H1 (cell line): ENCODE measurements at places on chromosomes 1 and 21. TPM values are rescaled to one million over a fixed set of nuclear protein-coding genes. Genes with fewer than 3 reads are reported as not detected.

DNA sequence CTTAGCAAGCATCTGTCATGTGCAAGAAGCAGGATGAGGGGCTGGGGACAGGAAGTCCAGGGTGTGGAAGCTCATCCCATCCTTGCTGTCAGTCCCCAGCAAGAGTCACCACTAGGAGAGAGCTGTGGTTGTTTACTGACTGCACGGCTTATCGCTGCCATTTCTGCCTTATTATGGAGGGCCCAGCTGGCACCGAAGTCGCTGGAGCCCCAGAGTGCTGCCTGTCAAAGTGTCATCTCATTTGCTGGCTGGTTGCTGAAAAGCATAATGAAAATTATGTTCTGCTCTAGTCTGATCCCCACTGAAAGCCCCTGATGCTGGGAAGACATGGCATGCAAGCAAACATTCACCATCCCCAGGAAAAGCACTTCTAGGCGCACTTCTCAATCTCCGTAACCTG, 642.7 kb downstream of the NPHP4 start:
- no peak overlapping the region for H3K4me3 ChIP-seq
- H3K27me3 ChIP-seq = 0 out of 2 replicates have a peak, but pooled peaks cover 3% of the 10 kb centered on the region
- no peaks in the 10 kb centered on the region for H3K4me1 ChIP-seq
- no peak for DNase-seq
- H3K36me3 ChIP-seq = no peaks in the 10 kb centered on the region

- H3K36me3 ChIP-seq = no peaks in the 10 kb centered on the region
- H3K27ac ChIP-seq = no peak overlapping the region
- no peaks in the 10 kb centered on the region for H3K4me1 ChIP-seq
Measured at GRCh38 chr1:9302745-9303524, 10.2 kb downstream of the SPSB1 start.

DNA sequence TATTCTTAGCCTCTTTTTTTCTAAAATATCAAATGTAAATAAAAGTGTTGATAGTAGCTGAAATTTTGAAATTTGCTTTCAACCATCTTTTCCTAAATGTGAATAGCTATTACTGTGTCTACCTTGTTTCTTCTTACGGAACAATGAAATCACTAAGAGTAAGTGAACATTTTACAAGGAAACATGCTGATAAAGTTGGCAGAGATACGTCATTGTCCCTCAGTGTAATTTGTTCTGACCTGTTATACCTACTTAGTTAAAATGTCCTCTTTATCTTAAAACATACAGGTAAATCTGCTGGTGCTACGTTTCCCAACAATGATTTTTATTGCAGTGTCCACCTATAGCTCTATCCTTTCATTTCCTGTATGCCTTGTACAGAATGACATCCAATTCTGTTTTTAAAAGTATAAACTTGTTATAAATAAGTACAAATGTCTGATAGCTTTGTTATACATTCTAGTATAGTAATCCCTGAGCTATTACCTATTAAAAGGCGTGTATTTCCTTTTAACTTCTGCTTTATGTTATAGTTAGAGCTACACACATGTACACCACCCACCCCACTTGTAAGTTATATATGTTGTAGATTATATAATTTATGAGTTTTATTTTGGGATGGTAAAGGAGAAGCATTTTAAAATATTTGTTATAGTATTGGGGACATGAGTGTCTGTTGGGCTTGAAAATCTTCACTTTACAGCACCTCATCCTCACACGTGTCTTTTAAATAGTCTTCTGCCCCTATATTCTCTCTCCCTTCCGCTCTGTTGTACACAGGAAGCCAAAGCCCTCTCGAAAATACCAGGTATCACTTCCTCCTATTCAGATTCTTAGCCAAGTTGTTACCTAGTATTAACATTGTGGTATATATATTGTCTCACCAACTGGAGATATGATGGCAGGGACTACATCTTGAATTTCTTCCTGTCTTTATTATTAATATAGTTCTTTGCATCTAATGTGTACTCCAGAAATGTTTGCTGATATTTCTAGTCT, 25.2 kb downstream of the LAMC1 start:
- no peak overlapping the region for H3K4me3 ChIP-seq
- no peaks in the 10 kb centered on the region for H3K27me3 ChIP-seq
- DNase-seq = no peak
- H3K27ac ChIP-seq = no peak overlapping the region
- H3K36me3 ChIP-seq = no peaks in the 10 kb centered on the region

ITLN2 gene
- 4.7 and 5.6 TPM in 2 replicates for total RNA-seq

SLAMF9 gene
- not detected in 2 replicates for total RNA-seq

DNA sequence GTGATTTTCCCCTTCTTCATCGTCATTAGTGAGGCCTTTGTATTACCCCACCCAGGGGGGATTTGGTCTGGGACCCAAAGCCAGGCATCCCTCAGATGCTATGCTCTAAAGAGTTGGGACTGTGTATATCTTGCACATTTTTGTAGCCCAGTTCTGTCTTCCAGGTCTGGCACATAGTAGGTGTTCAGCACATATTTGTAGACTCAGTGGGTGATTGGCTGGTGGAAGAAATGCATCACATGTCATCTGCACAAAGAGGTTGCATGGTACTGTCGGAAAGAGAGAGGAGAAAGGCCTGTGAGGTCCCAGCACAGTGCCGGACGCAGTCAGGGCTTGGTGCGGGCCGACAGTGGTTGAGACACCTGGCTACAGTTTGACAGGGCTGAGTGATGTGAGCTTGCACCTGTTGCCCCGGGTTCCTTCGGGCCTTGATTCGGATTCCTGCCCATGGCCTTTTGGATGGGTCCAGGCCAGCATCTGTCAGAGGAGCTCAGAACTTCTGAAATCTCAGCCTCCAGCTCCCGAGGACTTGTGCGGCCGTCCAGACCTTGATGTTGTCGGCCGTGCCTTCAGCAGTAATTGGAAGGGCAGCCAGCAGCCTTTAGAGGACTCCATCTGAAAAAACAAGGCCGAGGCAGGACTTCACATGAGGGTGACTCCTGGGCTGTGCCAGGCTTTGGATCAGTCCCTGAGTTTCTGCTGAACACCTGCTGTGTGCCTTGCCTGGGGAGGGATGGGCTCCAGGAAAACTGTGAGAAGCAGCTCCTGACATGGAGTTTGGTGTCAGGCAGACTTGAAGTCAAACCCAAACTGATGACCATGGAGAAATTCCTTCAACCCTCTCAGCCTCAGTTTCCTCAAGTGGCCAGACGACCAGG, 40.9 kb upstream of the PADI1 start:
- H3K27me3 ChIP-seq = no peaks in the 10 kb centered on the region
- H3K4me3 ChIP-seq = no peak overlapping the region
- no peak for DNase-seq

- H3K27ac ChIP-seq = no peak overlapping the region
- no peaks in the 10 kb centered on the region for H3K36me3 ChIP-seq
- DNase-seq = no peak
- no peaks in the 10 kb centered on the region for H3K27me3 ChIP-seq
Measured at GRCh38 chr1:66346057-66346795, 187.7 kb upstream of the SGIP1 start.

NUF2 gene
- 24.1 and 28.3 TPM in 2 replicates for total RNA-seq

UBE2U gene
- not detected in 2 replicates for total RNA-seq

DNA sequence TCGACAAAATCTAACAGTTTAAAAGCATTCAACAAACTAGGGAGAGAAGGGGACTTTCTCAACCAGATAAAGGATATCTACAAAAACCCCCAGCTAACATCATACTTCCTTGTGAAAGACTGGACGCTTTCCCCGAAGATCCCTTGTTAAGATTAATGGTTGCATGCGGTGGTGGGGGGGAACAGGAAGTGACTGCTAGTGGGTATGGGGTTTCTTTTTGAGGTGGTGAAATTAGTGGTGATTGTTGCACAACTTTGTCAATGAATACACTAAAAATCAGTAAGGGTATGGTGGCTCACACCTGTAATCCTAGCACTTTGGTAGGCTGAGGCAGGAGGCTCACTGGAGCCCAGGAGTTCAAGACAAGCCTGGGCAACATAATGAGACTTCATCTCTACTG, 26.9 kb upstream of the EYA3 start:
- no peak overlapping the region for H3K27ac ChIP-seq
- H3K4me1 ChIP-seq = no peaks in the 10 kb centered on the region
- no peaks in the 10 kb centered on the region for H3K36me3 ChIP-seq

GRCh38 chr1:26037904-26038303, 8.0 kb downstream of the SLC30A2 start:
- DNase-seq = no peak
- H3K27ac ChIP-seq = no peak overlapping the region
- no peaks in the 10 kb centered on the region for H3K36me3 ChIP-seq

GRCh38 chr1:27138368-27138767, 16.6 kb downstream of the SLC9A1 start:
- no peak overlapping the region for H3K4me3 ChIP-seq
- no peak for DNase-seq
- H3K27ac ChIP-seq = no peak overlapping the region
- no peaks in the 10 kb centered on the region for H3K36me3 ChIP-seq
- H3K27me3 ChIP-seq = no peaks in the 10 kb centered on the region
